D721Med (cell line): ENCODE measurements at places on chromosomes 1 and 21.

DNA sequence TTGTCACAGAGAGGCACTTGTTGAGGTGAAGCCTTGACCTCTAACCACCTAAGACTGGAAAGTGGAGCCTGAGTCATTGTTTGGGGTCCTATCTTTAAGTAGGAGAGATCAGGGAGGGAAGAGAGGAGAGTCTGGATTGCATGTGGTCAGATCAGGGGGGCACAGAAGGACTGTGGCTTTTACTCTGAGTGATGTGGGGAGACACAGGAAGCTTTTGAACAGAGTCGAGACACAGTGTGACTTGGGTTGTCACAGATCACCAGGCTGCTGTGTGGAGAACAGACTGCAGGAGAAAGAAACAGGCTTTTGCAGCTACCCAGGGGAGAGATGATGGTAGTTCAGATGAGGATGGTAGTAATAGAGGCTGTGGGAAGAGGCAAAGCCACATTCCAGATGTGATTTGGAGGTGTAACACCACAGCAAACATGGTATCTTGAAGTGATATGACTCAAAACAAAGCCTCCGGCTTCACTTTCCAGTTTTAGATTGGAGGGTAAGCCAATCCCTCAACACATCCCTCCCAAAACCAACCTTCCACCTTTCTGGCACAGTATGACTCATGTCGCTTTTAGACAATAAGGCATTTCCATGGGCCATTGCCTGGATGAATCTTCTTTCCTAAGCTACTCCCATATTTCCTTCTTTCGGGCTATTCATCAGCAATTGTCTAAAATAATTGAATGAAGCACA is 125.8 kb upstream of the SLC44A3 start:
- no peak for DNase-seq

DNA sequence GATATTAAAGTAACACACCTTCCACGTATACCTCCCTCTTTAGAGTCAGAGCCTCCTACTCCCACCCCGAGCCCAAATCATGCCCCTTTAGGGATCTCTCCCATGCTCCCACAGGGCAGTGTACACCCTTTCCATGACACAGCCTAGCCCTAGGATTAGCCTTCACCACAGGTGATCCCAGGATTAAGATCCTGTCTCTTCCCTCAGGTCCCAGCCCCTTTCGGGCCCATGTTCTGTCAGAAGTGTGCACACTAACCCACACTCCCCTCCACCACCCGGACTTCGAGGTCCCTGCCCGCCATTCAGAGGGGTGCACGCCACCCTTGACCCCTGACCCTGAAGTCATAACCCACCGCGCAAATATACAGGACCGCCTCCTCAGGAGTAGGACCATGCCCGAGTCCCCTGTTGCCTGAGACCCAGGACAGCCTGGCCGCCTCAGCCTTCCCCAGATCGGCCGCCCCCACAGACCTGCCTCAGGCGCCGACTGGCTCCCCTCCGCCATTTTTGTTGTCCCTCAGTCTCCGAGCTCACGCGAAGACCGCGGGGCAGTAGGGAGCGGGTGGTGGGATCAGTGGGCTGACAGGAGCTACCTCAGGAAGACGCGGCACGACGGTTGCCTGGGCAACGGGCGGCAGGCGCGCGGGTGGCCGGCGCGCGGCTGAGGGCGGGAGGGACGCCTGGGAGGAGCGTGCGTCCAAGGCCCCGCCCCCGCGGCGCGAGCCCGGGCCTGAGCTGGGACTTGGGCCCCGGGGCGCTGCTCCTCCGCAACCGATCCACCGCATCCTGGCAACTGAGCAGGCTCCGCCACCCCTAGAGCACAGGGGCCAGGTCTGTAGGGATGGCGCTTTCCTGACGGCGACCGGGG is at the start of gene AGBL4:
Gene AGBL4, minus strand, starts transcription at position 663 of the 868 bp plus-strand sequence.
- no peak for DNase-seq

DNA sequence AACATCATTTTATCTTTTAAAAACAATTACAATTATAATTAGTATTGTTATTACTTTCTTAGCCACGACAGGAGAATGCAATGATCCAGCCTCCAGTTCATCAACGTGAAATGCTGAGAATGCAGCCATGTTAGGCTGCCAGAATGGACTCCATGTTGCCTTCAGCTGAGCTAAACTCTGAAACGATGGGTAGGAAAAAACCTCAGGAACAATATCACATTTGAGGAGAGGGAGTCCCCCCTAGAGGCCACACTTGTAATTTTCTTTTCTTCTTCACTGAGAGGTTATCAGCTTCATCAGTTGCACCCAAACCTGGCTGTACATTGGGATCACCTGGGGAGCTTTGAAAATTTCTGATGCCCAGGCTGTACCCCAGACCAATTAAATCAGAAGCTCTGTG is 34.6 kb upstream of the DNAH14 start:
- no peak for DNase-seq

DNA sequence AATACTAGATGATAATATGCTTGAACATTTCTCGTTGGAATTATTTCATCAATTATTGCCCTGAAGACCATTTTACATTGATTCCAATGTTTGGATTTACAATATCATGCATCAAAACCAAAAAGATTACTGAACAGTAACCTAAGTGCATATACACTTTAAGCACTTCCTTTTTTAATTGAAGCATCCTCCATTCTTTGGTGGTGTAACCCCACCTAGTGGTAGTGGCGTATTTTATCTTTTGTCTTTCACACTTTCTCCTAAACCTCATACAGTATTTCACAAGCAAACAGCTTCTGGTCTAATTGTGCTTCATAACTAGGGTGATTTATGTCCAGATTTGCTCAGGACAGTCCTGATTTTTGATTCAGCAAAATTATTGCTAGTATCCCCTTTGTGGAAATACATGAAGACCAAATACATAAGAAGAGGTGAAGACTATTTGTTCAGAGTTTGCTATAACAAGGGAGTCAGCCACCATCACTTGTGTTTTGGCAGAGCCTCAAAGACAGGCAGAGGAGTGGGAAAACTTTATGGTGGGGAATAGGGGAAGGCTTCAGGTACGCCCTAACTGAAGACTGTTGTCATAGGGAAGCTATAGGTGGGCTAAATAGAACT is 3.4 kb upstream of the NVL start:
- no peak for DNase-seq

DNA sequence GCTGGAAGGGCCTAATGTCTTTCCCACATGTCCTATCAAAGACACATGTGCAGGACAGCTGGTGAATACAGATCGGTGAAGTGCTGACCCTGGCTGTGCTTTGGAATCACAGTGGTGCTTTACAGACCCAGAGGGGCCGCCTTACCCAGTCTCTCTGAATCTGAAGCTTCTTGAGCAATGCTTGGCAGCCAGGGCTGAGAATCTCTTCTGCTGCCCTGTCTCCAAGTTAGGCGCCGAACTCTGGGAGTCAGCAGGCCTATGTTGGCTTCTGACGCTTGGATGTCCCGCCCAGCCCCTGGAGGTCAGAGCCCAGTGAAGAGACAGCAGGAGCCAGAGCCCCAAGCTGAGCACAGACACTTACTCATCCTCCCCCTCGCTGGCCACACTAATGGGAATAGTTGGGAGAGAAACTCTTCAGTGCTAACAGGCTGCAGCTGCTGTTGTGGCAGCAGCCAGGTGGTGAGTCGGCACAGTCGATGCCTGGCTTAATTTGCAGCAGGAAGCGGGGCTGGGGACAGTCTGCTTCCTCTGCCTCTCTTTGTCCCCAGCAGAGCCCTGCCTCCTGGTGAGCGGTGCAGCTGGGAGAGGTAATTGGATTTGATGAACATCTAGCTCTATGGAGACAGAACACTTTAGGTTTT is 68.1 kb downstream of the URB2 start:
- no peak for DNase-seq

GRCh38 chr1:3126756-3127678 is 58.0 kb downstream of the PRDM16 start:
- DNase-seq, result no peak
